Thymus (tissue), 14 donors: ENCODE measurements at places on chromosomes 1 and 21. TPM values are rescaled to one million over a fixed set of nuclear protein-coding genes. Genes with fewer than 3 reads are reported as not detected.

AIRE gene
- total RNA-seq: 11.9 TPM

PTGER3 gene
- 0.57 TPM for total RNA-seq

LIN28A gene
- under 0.01 TPM for total RNA-seq

VCAM1 gene
- total RNA-seq: 63.3 TPM

LCE3D gene
- not detected for total RNA-seq

ZNF683 gene
- 0.57 TPM for total RNA-seq

OR2AJ1 gene
- not detected for total RNA-seq

NECAP2 gene
- total RNA-seq: 97.7 TPM

GRCh38 chr21:41740604-41741252, 26.1 kb downstream of the RIPK4 start:
- no peaks in the 10 kb centered on the region for H3K4me1 ChIP-seq
- H3K4me3 ChIP-seq: no peak overlapping the region
- H3K36me3 ChIP-seq: peaks cover 76% of the 10 kb centered on the region
- no peaks in the 10 kb centered on the region for H3K27me3 ChIP-seq
- DNase-seq: no peak

DNA sequence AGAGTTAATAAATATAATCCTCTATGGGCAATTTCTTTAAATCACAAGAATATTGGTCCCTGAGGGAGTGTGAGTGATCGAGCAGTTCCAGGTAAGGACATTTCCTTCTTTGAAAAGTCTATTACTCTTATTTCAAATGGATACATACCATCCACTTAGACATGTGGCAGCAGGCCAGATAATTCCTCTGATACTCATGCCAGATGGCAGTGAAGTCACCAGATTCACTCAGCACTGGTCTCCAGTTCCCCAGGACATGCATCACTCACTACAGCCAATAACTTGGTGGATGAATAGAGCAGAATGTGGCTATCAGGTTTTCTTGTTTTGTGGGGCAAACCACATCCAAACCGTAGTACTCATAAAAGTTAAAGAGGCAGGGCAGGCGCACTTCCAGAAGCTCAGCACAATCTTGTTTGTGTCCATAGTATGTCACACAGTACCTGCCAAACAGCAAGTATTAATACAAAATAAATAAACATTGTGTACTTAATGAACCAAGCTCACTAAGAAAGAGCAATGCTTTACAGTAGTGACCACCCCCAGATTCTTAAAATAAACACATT, 74.2 kb upstream of the CD53 start:
- DNase-seq: no peak
- H3K27me3 ChIP-seq: no peaks in the 10 kb centered on the region
- no peaks in the 10 kb centered on the region for H3K4me1 ChIP-seq
- no peaks in the 10 kb centered on the region for H3K36me3 ChIP-seq

- no peak overlapping the region for H3K27ac ChIP-seq
- no peaks in the 10 kb centered on the region for H3K27me3 ChIP-seq
- peaks cover 24% of the 10 kb centered on the region for H3K4me1 ChIP-seq
These were observed 21.6 kb upstream of the KCNA2 start for GRCh38 chr1:110627764-110628163.

DNA sequence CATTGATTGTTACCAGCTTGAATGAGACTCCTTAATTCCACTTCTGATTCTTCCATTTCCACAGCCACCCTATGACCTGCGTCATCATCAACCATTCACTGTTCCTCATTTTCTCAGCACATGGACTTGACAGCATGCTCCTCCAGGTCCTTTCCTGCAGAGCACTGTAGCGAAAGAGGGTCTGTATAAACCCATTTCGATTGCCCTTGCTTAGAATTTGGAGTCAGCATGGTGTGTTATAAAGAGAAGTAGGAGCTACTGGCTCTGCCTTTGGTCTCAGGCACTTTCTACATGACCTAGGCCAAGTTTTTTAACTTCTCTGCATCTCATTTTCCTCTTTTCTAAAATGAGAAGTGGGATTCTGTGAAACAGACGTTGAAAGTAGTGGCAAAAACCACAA, 133.8 kb downstream of the AK5 start:
- H3K36me3 ChIP-seq: no peaks in the 10 kb centered on the region
- H3K27me3 ChIP-seq: no peaks in the 10 kb centered on the region
- no peak for DNase-seq
- H3K4me3 ChIP-seq: no peak overlapping the region
- H3K27ac ChIP-seq: no peak overlapping the region
- no peaks in the 10 kb centered on the region for H3K4me1 ChIP-seq

- no peak overlapping the region for H3K27ac ChIP-seq
- no peak for DNase-seq
- H3K27me3 ChIP-seq: no peaks in the 10 kb centered on the region
- no peaks in the 10 kb centered on the region for H3K36me3 ChIP-seq
These were observed 180.6 kb upstream of the LHX8 start for GRCh38 chr1:74953622-74954021.

GRCh38 chr21:41692185-41692565, 74.7 kb downstream of the RIPK4 start:
- H3K4me3 ChIP-seq: no peak overlapping the region
- H3K4me1 ChIP-seq: no peaks in the 10 kb centered on the region

GRCh38 chr1:247175458-247175857, 3.6 kb upstream of the ZNF124 start:
- no peaks in the 10 kb centered on the region for H3K27me3 ChIP-seq
- no peaks in the 10 kb centered on the region for H3K36me3 ChIP-seq
- no peak for DNase-seq
- no peaks in the 10 kb centered on the region for H3K4me1 ChIP-seq

DNA sequence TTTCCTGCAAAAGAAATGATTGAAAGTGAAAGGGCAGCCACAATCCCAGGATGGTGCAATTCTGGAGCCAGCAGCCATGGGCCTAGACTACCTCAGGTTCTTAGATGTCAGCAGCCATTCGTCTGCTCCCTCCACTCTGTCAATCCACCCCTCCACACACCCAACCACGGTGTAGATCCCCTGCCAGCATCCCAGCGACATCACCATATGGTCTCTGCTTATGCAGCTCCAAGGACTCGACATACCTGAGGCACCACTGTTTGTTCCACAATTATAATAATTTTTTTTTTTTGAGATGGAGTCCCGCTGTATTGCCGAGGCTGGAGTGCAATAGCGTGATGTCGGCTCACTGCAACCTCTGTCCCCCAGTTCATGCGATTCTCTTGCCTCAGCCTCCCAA, 6.5 kb downstream of the SYNC start:
- no peak overlapping the region for H3K27ac ChIP-seq
- H3K36me3 ChIP-seq: no peaks in the 10 kb centered on the region
- H3K4me3 ChIP-seq: no peak overlapping the region
- no peak for DNase-seq

DNA sequence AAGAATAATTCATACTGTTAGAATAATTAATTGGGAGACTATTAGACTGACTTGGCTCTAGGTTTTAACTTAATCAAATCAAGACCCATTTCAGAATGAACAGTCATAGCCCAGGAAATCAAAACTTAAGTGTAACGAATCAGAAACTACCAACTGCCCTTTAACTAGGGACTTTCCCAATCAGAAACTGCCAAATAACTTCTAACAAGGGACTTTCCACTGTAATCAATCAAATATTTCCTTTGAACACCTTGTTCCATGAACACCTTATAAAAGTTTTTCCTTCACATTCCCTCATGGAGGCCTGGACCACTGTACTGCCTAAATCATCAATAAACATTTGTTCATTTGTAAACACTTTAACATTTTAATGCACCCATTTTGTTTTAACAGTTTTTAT, 1054.7 kb upstream of the TMPRSS15 start:
- H3K4me3 ChIP-seq: no peak overlapping the region
- H3K36me3 ChIP-seq: no peaks in the 10 kb centered on the region
- no peaks in the 10 kb centered on the region for H3K27me3 ChIP-seq
- no peaks in the 10 kb centered on the region for H3K4me1 ChIP-seq
- DNase-seq: no peak

DNA sequence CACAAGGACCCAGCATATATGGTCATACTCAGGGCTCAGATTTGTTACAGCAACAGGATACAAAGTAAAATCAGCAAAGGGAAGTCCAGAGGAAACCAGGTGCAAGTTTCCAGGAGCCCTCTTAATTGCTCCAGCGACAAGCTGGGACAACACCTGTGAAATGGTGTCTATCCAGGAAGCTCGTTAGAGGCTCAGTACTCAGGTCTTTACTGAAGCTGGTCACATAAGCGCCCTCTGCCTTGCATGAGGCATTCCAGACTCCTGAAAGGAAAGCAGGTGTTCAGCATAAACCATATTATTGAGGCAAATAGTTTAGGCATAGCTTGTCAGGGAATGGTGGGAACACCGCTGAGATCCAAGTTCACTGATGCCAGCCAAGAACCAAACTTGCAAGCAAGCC, 231.0 kb downstream of the SLC35F3 start:
- H3K27ac ChIP-seq: no peak overlapping the region
- no peaks in the 10 kb centered on the region for H3K4me1 ChIP-seq
- no peaks in the 10 kb centered on the region for H3K36me3 ChIP-seq

DNA sequence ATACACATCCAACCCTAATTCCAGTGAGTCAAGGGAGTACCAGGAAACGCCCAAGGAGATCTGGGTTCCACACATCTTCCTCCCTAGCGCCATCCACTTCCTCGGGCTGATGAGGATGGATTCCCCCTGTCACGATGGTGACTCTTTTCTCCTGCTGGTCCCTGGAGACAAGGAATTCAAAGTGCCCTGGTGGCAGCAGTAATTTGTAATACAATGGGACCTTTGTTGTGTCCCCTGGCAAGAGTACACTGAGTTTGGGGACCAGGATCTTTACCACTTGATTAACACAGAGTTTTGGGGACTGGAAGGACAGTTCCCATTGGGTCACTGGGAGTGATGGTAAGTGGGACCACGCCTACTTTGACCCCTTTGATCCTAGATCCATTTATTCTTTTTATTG, 9.4 kb upstream of the JAK1 start:
- no peaks in the 10 kb centered on the region for H3K27me3 ChIP-seq
- DNase-seq: no peak
- no peak overlapping the region for H3K4me3 ChIP-seq
- no peak overlapping the region for H3K27ac ChIP-seq
- no peaks in the 10 kb centered on the region for H3K4me1 ChIP-seq
- H3K36me3 ChIP-seq: no peaks in the 10 kb centered on the region

DNA sequence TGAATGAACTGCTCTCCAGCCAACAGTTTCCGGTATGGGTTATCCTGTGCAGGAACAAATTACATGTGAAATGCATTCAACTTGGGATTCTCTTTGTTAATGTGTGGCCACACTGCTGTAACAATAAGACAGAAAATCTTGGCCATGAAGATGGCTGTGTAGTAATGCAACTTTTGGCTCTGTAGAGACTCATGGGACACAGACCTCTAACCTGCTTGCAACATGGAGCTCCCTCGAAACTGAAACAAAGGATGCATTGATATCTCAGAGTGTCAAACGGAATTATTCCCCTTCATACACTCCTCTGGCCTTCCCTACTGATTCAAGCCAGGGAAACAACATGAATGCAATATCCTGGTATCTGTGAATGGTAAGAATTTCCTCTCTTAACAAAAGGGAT, 559.3 kb upstream of the ZRANB2 start:
- no peak overlapping the region for H3K27ac ChIP-seq
- H3K4me3 ChIP-seq: no peak overlapping the region
- no peaks in the 10 kb centered on the region for H3K27me3 ChIP-seq
- H3K4me1 ChIP-seq: peaks cover 8% of the 10 kb centered on the region
- H3K36me3 ChIP-seq: no peaks in the 10 kb centered on the region

- no peaks in the 10 kb centered on the region for H3K36me3 ChIP-seq
- no peak overlapping the region for H3K4me3 ChIP-seq
- no peak for DNase-seq
- no peaks in the 10 kb centered on the region for H3K27me3 ChIP-seq
- H3K27ac ChIP-seq: no peak overlapping the region
These were observed 604.6 kb downstream of the LRRIQ3 start for GRCh38 chr1:73593364-73593763.

DNA sequence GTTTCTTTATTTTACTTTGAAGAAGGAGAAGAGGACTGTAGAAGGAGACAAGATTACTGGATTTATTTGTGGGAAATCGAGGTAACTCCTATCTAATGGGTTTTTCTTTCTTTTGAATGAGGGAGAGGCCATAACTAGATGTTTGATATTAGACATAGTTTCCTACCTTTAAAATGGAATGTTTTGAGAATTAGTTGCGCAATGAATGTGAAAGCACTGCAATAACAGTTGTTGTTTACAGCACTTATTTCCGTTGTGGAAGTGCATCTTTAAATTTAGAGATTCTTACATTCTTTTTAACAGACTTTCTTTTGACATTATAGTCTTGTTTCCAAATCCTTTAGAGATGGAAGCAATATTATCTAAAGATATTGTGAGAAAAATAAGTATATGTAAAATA, 229.0 kb downstream of the SRGAP2C start:
- H3K27me3 ChIP-seq: no peaks in the 10 kb centered on the region
- no peak overlapping the region for H3K27ac ChIP-seq
- no peaks in the 10 kb centered on the region for H3K4me1 ChIP-seq
- no peak overlapping the region for H3K4me3 ChIP-seq
- DNase-seq: no peak
- H3K36me3 ChIP-seq: no peaks in the 10 kb centered on the region

DNA sequence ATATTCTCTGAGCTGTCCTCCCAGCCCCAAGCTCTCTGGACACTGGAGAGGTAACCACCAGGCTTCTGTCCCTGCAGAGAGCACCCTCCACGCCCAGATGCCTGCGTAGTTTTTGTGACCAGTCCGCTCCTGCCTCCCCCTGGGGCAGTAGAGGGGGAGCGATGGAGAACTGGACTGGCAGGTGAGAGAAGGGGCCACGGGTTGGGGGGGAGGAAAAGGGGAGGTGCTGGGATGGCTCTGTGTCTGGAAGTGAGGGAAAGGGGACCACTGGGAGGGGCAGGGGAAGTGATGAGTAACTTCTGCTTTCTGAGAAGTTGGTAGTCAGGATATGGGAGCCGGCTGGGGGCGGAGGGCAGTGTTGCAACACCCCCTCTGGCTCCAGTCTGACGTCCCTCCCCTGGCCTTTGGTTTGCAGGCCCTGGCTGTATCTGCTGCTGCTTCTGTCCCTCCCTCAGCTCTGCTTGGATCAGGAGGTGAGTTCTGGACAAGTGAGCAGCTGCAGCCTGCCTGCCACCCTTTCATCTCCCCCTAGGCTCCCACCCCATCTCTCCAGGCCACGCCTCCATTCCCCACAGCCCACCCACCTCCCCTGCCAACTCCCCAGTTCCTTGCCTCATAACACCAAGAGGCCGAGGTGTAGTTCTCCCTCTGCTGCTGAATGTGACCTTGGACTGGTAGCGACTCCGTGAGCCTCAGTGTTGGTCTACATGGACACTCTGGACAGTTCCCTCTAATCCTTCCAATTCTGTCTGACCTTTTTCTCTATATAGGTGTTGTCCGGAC, 3.1 kb downstream of the ADAMTSL4 start:
- H3K36me3 ChIP-seq: no peaks in the 10 kb centered on the region
- no peak overlapping the region for H3K4me3 ChIP-seq
- peaks cover 58% of the 10 kb centered on the region for H3K27me3 ChIP-seq
- H3K4me1 ChIP-seq: peaks cover 31% of the 10 kb centered on the region

- H3K27me3 ChIP-seq: peaks cover 45% of the 10 kb centered on the region
- peak overlapping the region; percentile 84 for H3K27ac ChIP-seq
- no peaks in the 10 kb centered on the region for H3K36me3 ChIP-seq
- peak overlapping the region; percentile 52 for H3K4me3 ChIP-seq
- no peak for DNase-seq
These were observed 9.3 kb upstream of the ARHGAP29 start for GRCh38 chr1:94246692-94247137.
